Epithelial cell of proximal tubule (primary cell): ENCODE measurements at places on chromosomes 7 and 10. TPM values are rescaled to one million over a fixed set of nuclear protein-coding genes. Genes with fewer than 3 reads are reported as not detected.

GRCh38 chr10:5736591-5736990 lies 52.0 kb downstream of the TASOR2 start:
- DNase-seq = no peak

Gene HECTD2
- 3.7 and 4.1 TPM in 2 replicates for total RNA-seq

Gene ATRNL1
- total RNA-seq = 11.7 and 12.4 TPM in 2 replicates

DNA sequence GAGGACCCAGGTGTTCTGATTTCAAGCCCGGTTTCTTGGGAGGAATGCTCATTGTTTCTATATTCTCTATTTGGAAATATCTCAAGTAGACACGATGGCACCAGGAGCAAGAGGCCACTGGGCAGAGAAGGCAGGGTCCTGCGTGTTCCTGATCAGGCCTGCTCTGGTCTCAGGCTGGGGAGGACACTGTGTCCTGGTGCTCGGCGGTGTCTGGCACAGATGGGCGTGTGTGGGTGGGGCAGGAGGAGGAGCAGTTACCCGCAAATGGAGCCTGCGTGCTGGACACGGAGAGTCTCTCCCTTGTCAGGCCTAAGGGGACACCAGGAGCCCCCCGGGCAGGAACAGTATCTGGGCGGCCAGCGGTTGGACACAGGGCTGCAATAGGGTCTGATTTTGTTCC lies 25.9 kb upstream of the GOLGA7B start:
- DNase-seq = no peak

DNA sequence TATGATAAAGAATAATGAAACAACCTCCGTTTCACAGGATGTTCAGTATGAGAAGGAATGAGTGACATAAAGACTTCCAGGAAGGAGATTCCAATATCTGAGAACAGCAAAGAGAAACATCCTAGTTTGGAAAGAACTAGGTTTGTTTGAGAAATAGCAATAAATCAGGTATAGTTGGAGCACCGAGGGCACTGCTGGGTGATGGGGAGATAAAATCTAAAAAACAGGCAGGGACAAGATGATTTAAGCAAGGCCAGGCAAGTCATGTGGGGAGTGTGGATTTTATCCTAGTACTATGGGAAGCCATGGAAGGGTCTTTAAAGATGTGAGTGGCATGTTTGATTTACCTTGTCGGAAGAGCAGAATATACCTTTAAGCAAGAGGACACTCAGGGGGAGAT lies 169.7 kb downstream of the SPAG6 start:
- DNase-seq = no peak

Gene PCDH15
- 0.07 TPM in 1 of 2 replicates, not detected in the other for total RNA-seq
